Hypothalamus (tissue), 51 donors: ENCODE measurements at places on chromosomes 5 and 9.

DNA sequence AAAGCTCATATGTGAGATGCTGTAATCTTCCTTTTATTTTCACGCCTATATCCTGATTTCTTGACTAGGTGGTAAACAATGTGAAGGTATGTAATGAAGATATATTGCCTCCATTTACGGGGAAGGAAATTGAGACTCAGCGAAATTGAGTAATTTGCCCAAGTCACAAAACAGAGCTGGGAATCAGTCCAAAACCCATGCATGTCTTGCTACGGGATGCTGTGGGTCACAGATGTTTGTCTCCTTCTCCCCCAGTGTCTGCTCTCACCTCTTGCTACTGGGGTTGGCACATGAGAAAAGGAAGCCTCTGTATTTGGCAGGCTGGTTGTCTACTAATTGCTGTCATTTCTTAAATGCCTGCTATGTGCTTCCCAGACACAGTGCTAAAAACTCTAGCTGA is 53.7 kb upstream of the TEX48 start:
- DNase-seq, result no peak

DNA sequence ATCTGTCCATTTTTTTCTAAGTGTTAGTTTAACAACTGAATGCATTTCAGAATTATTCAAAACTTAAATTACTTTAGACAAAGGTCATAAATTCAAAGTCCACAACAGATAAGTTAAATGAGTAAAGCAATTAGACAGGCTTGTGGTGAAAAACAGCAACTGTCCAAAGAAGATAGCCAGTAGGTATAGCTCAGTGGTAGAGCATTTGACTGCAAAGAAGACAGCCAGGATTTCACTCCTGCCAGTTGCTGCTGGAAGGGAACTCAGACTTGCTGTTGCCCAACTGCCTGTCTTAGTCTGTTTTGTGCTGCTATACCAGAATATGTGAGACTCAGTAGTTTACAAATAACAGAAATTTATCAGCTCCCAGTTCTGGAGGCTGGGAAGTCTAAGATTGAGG is 10.0 kb downstream of the FANCC start:
- no peak for DNase-seq

- peak; percentile 79 for DNase-seq
Measured at GRCh38 chr9:34620061-34620994, at the start of gene DCTN3. DCTN3 (minus strand) TSS chr9:34620495; CDS start chr9:34620464, 31 bp downstream.

- DNase-seq, result no peak
Measured at GRCh38 chr9:87685441-87685840, 40.5 kb upstream of the CTSL start.

DNA sequence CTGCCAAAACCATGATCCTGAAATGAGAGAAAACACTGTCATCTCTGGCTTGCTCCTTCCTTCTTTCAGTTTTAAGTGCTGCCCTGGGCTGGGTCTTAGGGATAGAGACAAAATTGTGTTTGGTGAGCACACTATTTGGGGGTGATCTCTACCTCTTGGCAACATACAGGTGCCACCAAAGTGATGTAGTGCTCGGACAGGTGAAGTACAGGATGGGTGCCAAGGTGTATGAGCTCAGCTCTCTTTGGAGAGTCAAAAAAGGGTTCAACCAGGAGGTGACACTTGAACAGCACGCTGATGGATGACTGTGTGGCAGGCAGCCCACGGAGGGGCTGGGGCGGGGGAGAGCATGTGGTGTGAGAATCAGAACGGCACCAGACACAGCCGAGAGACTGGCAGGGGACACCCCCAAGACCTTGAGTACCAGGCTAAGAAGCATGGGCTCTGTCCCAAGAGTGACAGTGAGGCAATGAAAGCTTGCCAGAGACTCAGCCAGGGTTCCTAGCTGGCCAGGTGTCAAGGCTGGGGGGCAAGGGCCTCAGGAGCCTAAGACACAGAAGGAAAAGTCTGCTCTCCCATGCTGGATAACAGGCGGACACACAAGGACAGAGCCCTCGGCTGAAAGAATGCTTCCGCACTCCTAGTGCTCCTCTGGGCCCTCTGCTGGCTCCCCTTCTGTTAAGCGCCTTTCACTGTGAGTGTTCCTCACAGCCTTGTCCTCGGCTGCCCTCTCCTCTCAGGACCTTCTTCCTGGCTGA is 2.5 kb downstream of the NHP2 start:
- DNase-seq, result no peak

- no peak for DNase-seq
Measured at GRCh38 chr9:91078369-91078695, 276.7 kb downstream of the SYK start.

- no peak for DNase-seq
Measured at GRCh38 chr5:135322271-135322670, 76.8 kb downstream of the MACROH2A1 start.

GRCh38 chr5:68562308-68562707 is 346.8 kb downstream of the PIK3R1 start:
- DNase-seq, result no peak

- DNase-seq, result no peak
Measured at GRCh38 chr9:16387382-16387781, 483.1 kb downstream of the BNC2 start.

DNA sequence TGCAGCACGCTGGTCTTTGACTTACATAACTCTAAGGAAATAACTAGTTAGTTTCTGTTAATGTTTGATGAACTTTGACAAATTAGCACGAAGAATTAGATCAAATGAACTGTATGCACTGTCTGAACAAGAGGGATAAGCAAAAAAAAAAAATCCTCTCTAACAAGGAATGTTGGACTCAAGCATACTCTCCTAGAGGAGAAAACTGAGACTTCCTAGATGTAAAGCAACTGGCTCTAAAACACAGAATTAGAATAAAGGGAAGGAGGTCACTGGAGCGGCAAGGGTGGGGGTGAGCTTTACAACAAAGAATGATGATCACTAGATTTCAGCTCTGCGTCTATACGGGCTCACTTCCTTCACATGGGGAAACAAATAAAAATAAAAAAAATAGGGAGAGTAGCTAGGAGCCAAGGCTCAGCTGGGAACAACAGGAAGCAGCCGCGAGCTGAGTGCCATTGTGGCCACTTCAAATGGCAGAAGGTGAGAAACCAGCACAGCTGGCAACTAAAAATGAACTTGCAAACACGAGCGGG is 48.7 kb upstream of the CEMIP2 start:
- no peak for DNase-seq

DNA sequence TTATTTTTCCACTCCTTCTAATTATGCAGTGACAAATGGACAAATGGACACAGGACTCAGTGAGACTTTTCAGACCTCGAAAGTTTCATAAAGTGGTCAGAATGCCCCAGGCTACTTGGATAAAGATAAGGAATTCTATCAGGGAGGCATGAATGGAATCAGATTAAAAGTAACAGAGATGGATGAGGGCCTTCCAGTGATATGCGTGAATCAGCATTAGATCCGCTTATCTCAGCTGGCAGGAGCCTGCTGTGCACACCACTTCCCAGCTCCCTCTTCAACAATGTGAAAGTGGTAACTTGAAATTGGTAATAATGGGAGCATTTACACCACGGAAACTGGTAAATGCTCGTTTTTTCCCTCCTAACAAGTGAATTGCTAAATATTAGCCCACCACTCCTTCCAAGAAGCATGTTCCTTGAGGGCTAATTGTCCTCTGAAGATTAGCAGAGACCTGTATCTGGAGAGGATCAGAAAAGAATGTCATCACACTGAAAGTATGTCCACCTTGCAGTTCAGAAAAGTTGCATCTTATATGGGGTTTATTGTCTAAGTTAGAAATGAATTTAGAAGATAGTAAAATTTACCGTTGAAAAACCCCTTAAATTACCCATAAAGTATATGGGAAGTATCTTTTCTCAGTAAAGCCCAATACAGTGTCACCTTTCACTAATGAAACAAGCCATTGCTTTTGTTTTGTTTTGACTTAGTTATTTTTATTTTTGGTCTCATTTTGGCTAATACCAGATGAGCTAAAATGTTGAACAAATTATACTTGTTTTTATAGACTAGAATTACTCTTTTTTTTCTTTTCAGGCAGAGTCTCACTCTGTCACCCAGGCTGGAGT is 125.3 kb downstream of the DPYSL3 start:
- no peak for DNase-seq
